ENCODE measurements at places on chromosomes 6 and 20. TPM values are rescaled to one million over a fixed set of nuclear protein-coding genes. Genes with fewer than 3 reads are reported as not detected.
A peak's percentile ranks its signal among the peaks of the same experiment; 100 is the strongest.

The CCN6 gene
- polyA plus RNA-seq: 0.90 TPM

The SOBP gene
- not detected for polyA plus RNA-seq

DNA sequence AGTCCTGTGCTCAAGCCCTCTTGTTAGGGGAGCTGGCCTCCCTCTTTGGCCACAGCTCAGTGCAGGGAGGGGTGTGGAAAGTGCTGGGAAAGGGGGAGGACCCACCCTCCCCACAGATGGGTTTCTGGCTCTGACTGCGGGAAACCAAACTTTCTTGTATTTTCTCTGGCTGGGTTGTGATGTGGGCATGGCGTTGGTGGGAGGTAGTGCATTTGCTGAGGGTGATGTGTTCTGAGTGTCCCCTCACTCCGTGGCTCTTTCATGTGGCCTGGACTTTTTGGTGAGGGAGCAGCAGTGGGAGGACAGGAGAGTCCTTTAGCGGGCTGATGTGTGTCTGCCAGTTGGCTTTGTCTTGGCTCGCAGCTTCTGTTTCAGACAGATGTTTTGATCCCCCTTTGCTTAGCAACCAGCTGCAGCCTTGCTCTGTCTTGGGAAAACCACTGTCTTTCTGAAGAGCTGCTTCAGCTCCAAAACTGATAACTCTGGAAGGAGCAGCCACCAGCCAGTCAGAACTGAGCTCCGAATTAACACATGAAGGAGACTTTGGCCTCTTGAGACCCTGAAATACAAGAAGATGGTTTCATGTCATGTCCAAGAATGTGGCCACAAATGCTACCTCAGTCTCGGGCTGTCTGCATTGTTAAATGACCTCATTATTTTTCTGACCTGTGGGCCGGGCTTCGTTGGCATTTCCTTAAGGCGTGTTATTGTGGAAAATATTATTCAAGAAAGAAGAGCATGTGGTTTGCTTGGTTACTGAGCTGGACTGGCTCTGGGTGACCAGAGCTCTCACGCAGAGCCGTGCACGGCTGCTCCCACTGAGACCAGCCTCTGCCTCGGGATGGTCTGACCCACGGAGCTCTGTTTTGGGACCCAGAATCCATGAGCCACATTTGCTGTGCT is 21.5 kb downstream of the SYNJ2 start:
- H3K4me1 ChIP-seq: peaks cover 35% of the 10 kb centered on the region
- H3K36me3 ChIP-seq: no peaks in the 10 kb centered on the region
- H3K27ac ChIP-seq: peak overlapping the region; percentile 63
- H3K4me3 ChIP-seq: no peak overlapping the region

DNA sequence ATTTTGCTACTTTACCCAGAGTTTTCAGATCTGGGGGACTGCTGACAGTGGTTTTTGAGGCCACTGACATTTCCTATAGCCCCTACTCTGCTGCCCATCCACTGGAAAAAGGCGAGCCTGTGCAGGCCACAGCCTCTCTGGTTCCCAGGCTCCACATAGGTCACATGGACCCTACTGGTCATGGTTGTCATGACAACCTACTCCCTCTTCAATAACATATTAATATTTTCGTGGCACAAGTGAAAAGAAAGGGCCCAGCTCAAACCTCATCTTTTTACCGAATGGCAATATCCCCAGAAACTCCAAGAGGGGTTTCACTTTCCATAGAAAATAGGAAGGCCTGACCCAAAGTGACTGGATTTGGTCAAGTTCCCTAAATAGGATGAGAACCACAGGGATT is 11.0 kb upstream of the FOXO3 start:
- H3K4me3 ChIP-seq: no peak overlapping the region
- no peak overlapping the region for H3K27ac ChIP-seq
- peaks cover 1% of the 10 kb centered on the region for H3K4me1 ChIP-seq
- no peak for DNase-seq
- no peaks in the 10 kb centered on the region for H3K36me3 ChIP-seq
- no peaks in the 10 kb centered on the region for H3K27me3 ChIP-seq

- H3K27ac ChIP-seq: peak overlapping the region; percentile 13
- no peak overlapping the region for H3K4me3 ChIP-seq
- H3K4me1 ChIP-seq: peaks cover 24% of the 10 kb centered on the region
- no peaks in the 10 kb centered on the region for H3K27me3 ChIP-seq
- peaks cover 5% of the 10 kb centered on the region for H3K36me3 ChIP-seq
Measured at GRCh38 chr6:15351631-15352030, 105.8 kb downstream of the JARID2 start.

DNA sequence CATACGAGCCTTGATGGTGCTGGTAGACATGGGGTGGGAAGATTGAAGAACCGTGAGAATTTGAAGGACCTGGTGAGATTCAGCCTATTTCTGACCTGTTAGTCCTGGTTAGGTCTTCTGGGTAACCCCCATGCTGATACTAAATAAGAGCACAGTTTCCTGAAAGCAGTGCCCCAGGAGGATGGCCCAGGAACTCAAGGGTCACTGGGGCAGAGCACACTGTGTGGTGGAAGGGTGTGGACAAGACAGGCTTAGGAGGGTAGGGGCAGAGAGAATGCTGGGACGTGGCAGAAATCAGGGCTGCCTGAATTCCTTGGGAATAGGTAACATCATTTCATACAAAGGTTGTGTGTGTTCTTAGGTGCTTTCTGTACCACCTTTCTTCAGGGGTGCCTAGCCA is 31.9 kb upstream of the ENPP1 start:
- H3K27me3 ChIP-seq: no peaks in the 10 kb centered on the region
- H3K4me1 ChIP-seq: no peaks in the 10 kb centered on the region
- no peaks in the 10 kb centered on the region for H3K36me3 ChIP-seq
- DNase-seq: no peak
- no peak overlapping the region for H3K27ac ChIP-seq

The OXT gene
- polyA plus RNA-seq: not detected

- DNase-seq: no peak
- peak overlapping the region; percentile 98 for H3K27ac ChIP-seq
- H3K27me3 ChIP-seq: no peaks in the 10 kb centered on the region
- no peaks in the 10 kb centered on the region for H3K36me3 ChIP-seq
- H3K4me1 ChIP-seq: peaks cover 78% of the 10 kb centered on the region
Measured at GRCh38 chr6:138031850-138032249, 75.4 kb downstream of the PERP start.

- H3K4me3 ChIP-seq: no peak overlapping the region
- no peak for DNase-seq
- peaks cover 12% of the 10 kb centered on the region for H3K36me3 ChIP-seq
- H3K27me3 ChIP-seq: no peaks in the 10 kb centered on the region
- no peak overlapping the region for H3K27ac ChIP-seq
Measured at GRCh38 chr20:35368666-35369423, 42.9 kb downstream of the UQCC1 start.

- H3K27me3 ChIP-seq: no peaks in the 10 kb centered on the region
- H3K36me3 ChIP-seq: no peaks in the 10 kb centered on the region
- no peak for DNase-seq
- no peak overlapping the region for H3K27ac ChIP-seq
- H3K4me1 ChIP-seq: no peaks in the 10 kb centered on the region
Measured at GRCh38 chr6:46333481-46333880, 157.8 kb downstream of the RCAN2 start.
